ENCODE measurements at places on chromosomes 2 and 18.
A peak's percentile ranks its signal among the peaks of the same experiment; 100 is the strongest.

DNA sequence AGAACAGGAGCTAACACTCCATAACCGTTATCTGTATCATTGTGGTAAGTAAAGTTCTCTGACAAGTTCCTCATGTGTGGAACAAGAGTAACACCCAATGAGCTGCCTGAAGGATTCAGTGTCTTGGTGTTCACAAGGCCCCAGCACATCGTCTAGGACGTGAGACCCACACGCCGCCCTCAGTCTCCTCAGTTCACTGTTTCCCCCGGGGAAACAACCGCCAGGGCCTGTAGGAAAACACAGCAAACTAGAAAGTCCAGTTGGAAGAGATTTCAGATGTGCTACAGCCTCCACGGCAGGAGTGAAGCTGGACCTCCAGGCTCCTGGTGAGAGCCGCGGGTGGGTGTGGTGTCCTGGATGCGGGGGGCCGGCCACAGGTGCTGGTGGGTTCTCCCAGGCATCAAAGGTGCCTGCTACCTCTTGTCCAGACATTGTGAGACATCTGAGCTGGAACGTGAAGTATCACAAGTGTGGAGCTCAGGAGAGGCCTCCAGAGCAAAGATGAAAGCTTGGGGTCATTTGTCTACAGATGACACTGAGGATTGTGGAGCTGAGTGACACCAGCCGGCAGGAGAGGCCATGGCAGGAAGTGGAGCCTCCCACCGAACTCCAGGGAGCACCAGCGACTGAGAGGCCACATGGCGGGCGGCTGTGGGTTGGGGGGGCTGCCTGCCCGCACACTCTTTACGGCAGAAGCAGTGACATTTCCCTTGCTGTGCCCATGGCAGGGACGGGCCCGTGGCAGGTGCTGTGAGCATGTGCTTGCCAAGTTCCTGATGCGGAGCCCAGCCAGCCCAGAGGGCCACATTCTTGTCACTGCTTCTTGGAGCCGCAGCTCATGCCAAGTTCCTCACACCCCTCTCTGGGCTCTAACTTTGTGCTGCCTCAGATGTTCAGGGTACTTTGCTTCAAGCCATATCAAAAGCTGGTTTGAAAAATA, 131.2 kb downstream of the TMEM18 start:
- no peak for DNase-seq

GRCh38 chr2:44766220-44766619, 175.3 kb upstream of the SIX3 start:
- no peak for DNase-seq

DNA sequence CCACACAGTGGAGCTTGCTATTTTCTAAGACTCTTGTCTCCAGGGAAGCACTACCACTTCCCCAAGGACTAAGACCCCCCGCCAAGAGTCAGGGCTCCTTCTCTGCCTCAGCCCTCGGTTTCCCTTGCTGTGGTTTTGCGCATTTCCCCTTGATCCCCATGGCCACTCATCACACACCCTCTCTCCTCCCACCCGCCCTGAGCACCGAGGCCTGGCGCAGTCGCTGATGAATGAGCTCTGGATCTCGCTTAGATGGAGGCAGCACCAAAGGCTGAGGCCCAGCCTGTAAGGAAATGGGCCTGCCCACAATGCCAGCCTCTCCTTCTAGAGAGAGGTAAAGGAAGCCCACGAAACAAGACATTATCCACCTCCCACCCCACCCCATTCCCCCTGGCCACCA, 96.9 kb downstream of the TNS1 start:
- DNase-seq = no peak

DNA sequence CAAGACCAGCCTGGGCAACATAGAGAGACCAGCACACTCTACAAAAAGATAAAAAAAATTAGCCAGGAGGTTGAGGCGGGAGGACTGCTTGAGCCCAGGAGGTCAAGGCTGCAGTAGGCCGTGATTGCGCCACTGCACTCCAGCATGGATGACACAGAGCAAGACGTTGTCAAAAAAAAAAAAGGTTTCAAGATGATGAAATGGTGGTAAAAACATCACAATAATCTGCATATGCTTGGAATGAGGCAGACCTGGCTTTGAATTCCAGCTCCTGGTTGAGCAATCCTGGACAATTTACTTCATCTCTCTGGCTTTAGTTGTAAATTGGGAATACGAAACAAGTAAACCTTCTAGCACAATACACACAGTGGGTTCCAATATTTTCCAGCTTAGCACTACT, 24.1 kb downstream of the USP40 start:
- no peak for DNase-seq

- no peak for DNase-seq
Observed at GRCh38 chr2:191483117-191483516, 194.8 kb upstream of the NABP1 start.

DNA sequence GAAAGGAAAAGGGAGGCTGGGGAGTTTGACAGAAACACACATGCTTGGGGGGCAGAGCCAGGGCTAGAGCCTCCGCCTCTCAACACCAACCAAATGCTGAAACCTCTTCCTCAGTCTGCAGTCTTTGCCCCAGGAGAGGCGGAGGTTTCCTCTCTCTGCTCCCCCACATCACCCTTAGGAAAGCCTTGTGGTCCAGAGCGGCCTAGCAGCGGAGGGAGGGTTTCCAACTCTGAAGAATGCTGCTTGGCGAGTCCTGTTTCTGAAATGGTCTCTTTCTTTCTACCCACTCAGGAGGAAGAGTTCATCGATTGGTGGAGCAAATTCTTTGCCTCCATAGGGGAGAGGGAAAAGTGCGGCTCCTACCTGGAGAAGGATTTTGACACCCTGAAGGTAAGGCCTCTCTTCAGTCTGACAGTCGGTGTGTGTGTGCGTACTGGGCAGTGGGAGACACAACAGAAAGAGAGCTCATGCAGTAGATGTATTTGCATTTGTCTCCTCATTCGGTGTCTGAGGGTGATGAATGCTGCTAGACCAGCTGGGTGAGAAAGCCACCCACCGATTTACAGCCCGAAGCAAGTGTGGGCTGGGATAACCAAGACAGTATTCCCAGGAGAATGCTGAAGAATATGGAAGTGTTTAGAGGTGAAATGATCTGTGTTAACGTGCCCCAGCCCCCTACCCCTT, 190.5 kb downstream of the DYSF start:
- no peak for DNase-seq

GRCh38 chr2:100802066-100802465, 17.9 kb upstream of the NPAS2 start:
- DNase-seq = no peak

DNA sequence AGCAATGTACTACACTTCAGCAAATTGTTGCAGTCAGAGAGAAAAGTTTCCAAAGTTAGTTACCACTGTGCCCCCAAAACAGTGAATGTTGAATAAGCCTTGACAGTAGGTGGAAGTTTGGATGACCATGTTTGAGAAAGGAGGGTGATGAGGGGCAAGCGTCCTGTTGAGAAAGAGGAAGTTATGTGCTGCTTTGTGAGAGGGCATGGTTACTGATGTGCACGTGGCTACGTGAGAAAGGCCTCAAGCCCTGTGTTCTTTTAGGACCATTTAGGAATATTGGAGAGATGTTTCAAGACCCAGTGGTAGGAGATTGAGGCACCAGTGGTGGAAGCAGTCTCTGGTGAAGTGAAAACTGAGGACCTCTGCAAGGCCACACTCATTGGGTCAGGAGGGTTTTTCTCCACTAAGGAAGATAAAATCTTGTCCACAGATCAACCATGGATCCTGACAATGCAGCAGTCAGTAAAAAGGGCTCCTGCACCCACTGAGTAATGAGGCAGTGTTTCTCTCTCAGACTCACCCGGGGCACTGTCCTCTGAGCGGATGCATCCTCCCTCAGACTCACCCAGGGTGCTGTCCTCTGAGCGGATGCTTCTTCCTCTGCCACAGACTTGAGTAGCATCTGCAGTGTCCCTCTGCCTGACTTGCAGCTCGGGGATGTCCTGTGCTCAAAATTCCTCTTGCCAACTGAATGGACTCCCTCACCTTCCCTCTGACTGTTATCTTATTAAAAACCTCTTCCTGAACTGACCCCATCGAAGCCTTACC, 34.7 kb upstream of the ACTR3 start:
- no peak for DNase-seq

DNA sequence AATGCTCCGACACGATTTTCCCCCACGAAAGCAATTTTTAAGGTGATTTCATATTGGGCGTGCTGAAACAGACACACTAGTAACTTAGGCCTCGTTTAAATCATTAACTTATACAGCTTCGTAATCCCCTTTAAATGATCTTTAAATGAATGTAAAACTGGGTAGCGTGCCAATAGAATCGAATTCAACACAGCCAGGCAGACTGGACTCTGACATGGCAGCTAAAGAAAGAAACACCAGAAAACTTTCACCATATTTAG, 2.4 kb upstream of the ID2 start:
- DNase-seq = no peak

DNA sequence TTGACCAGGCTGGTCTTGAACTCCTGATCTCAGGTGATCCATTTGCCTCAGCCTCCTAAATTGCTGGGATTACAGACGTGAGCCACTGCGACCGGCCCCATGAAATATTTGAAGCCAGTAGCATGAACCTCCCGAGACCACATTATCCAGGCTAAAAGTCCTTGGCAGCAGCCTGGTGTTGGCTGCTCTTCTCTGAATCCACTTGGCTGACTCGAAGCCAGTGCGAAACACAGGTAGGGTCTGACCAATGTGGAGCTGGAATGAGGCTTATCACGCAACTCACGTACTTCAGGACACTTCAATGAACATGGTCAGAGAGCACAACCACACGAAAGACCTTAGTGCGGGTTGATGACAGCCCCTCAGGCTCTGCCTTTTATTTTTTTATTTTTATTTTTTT, 38.4 kb downstream of the USP40 start:
- no peak for DNase-seq

- DNase-seq = no peak
Observed at GRCh38 chr2:195819276-195819675, 162.2 kb downstream of the SLC39A10 start.

GRCh38 chr2:130376433-130377293, 20.8 kb downstream of the PTPN18 start:
- no peak for DNase-seq

GRCh38 chr2:28802975-28803429, 7.6 kb upstream of the SPDYA start:
- no peak for DNase-seq

- DNase-seq = no peak
Observed at GRCh38 chr2:173223871-173224270, 130.8 kb upstream of the CDCA7 start.

- DNase-seq = no peak
Observed at GRCh38 chr2:172082105-172082943, 3.0 kb upstream of the DLX1 start.

DNA sequence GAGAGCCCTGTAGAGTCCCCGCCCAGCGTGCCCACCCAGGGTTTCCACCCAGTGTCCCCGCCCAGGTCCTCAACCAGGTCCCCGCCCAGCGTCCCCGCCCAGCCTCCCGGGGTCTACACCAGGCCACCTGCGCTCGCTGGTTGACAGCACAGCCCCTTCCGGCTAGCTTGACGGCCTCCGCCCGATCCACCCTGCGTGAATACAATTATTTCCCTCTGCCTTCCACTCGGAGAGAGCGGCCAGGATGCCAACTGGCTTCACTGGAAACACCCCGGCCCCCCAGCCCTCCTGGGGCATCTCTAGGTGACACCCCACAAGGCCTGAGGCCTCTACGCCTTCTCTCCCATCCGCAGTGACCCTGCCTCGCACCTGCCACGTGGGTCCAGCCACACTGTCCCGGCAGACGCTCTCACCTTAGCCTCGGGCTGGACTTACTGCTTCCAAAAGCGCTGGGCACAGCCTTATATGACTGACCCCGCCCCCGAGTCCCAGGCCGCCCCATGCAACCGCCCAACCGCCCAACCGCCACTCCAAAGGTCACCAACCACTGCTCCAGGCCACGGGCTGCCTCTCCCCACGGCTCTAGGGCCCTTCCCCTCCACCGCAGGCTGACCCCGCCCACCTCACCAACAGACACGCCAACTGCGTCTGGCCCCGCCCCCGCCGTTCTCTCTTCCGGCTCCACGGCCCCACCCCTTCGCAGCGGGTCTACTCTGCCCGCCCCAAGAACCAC, 188.1 kb downstream of the LAMA1 start:
- no peak for DNase-seq

- no peak for DNase-seq
Observed at GRCh38 chr2:179856205-179856604, 5.2 kb downstream of the ZNF385B start.

- peak; percentile 35 for DNase-seq
Observed at GRCh38 chr2:26245231-26245732, 543 bp downstream of the HADHB start.

DNA sequence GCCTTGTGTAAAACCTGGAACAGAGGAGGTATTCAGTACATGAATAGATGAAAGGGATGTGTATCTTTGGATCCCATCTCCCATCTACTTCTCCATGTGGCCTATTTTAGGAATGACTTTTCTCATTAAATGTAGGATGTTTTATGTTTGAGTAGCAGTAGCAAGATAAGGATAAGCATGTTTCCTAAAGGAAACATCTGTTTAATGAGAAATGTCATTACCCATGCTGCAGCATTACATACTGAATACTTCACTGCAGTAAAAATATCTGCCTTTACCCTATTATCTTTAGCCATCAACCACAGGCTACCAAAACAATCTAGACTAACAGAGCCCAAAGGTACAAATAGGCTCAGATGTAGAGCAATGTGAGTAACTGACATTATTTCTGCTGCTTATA, 419.2 kb upstream of the CYRIA start:
- DNase-seq = no peak

DNA sequence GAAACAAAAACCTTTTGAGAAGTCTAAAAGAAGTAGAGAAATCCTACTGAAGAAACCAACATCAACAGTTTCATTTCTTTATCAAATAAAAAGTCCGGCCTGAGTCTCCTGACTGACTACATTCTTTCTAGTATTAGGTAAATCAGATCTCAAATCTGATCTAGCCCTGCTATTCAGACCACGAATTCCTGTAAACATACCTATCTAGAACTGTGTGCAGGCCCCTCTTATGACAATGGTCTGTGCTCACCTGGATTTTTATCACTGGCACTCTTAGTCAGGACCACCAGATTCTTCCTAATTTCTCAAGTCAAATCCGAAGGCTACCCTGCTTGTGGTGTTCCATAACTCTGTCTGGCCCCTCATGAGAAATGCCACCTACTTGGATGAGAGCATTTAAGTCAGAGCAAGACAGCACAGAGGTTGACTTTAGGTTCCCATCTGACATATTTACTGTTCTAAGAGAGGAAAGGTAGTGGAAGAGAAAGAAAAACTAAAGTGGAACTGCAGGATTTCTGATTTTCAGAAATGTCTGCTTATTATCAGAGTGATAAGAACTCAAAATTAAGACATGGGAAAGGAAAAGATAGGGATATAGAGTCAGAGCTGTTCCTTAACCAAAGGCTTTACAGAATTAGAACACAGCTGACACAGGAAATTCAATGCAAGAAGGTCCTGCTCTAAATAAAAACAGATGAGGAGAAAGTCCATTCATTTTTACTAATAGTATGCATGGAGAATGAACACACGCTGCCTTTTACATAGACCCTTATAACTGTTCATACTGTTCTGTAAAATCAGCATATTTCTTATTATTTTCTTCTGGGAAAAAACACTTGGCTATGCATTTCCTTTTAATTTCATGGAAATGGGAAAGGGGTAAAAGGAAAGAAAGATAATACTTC, 56.5 kb downstream of the SLC8A1 start:
- DNase-seq = no peak
